HT-29 (cell line): ENCODE measurements at places on chromosomes 16 and 17.

DNA sequence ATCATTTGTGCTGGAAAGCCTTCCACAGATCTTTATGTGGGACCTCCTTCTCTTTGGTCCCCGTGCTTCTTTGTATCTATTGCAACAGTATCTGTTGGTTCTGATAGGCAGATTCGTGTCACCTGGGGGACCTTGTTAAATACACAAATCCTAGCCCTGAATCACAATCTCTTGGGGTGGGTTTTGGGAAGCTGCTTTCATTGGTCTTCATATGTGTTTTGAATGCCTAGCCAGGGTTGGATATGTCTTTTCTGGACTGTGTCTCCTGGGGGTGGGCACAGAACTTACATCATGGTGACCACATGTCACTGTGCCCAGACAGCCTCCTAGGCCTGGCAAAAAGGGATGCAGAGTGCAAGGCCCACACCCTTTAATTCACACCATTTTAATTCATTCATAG lies 81.0 kb upstream of the HNF1B start:
- DNase-seq, result no peak

- no peak for DNase-seq
These were observed 59.1 kb downstream of the SSH2 start for GRCh38 chr17:29870836-29871465.

DNA sequence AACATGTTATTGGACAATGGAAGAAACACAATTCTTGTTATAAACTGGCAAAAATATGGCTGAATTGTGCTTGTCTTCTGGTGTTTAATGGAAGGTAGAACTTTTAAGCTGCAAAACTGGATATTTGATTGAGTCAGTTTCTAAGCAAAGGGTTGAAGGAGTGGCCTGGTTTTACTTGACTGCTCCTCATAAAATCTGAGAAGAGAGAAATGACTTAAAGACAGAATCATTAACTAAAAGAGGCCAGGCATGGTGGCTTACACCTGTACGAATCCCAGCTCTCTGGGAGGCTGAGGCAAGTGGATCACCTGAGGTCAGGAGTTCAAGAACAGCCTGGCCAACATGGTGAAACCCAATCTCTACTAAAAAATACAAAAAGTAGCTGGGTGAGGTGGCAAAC lies 770.7 kb downstream of the CDH11 start:
- DNase-seq, result no peak

DNA sequence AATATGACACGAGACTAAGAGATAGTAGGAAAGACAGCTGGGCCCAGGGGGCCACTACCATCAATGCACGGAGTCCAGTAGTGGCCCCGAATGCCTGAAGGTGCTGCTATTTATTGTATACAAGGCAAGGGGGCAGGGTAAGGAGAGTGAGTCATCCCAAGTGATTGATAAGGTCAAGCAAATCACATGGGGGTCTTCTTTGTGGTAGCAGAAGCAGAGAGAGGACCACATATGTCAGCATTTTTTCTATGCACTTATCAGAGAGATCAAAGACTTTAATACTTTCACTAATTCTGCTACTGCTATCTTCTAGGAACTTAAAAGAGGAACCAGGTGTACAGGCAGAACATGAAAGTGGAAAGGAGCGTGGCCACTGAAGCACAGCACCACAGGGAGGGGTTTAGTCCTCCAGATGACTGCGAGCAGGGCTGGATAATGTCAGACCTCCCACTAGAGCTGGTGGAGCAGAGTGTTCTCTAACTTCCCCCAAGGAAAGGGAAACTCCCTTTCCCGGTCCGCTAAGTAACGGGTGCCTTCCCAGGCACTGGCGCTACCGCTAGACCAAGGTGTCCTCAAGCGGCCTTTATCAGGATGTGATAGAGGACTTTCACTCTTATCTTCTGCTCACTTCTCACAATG lies 26.4 kb upstream of the ARL4D start:
- no peak for DNase-seq

DNA sequence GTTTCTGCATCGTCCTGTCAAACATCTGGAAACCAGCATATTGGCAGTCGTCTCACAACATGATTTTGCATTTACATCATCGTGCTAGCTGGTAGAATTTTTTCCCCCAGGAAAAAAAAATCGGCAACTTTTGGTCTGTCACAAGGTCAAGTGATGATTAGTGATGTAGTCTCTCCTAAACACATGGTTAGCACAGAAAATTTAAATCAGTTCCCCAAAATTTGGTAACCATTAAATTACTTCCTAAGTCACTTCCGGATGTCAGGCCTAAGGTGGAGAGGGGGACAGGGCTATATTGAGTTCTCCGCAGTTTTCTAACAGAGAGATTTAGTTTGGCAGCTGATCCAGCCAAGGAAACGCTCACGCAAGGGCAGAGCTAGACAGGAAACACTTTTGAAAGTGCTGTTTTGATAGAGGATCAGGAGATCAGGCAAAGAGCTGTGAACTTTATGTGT lies 271.0 kb upstream of the TBX2 start:
- no peak for DNase-seq
